Aorta (tissue), 5 donors: ENCODE measurements at places on chromosomes 11 and 22. TPM values are rescaled to one million over a fixed set of nuclear protein-coding genes. Genes with fewer than 3 reads are reported as not detected.

The OR52E8 gene
- not detected for polyA plus RNA-seq

The PHLDA2 gene
- polyA plus RNA-seq = 7.4 TPM

The SLC35F2 gene
- 2.0 TPM for polyA plus RNA-seq

DNA sequence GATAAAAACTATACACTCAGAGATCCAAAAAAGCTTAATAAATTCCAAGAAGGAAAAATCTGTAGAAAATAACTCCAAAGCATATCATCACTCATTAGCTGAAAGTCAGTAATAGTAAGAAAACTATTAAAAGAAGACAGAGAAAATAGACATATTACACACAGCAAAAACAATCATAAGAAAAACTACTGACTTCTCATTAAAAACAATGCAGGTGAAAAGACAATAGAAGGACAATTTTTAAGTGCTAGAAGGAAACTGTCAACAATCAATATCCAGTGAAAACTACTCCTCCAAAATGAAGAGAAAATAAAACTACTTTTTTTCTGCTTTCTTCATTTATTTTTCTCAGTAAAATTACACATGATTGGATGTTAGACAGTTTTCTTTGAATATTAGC is 56.5 kb downstream of the BLID start:
- DNase-seq = no peak

DNA sequence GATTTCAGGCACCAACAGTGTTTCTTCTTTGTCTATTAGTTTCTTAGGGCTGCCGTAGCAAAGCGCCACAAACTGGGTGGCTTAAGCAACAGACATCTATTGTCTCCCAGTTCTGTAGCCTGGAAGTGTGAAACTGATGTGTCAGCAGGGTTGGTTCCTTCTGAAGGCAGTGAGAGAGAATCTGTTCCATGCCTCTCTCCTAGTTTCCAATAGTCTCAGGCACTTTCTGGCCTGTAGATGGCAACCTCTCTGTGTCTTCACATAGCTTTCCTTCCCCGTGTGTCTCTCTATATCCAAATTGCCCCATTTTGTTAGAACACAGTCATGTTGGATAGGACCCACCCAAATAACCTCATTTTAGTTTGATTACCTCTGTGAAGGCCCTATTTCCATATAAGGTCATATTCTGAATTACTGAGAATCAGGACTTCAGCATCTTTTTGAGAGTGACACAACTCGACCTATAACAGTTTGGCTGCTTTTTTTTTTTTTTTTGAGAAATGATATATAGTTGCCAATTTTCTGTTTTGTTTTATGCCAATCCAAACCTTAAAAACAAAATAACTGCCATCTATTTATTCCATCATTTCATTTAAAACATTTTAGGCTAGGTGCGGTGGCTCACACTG is 108.2 kb downstream of the SLC36A4 start:
- no peak for DNase-seq

DNA sequence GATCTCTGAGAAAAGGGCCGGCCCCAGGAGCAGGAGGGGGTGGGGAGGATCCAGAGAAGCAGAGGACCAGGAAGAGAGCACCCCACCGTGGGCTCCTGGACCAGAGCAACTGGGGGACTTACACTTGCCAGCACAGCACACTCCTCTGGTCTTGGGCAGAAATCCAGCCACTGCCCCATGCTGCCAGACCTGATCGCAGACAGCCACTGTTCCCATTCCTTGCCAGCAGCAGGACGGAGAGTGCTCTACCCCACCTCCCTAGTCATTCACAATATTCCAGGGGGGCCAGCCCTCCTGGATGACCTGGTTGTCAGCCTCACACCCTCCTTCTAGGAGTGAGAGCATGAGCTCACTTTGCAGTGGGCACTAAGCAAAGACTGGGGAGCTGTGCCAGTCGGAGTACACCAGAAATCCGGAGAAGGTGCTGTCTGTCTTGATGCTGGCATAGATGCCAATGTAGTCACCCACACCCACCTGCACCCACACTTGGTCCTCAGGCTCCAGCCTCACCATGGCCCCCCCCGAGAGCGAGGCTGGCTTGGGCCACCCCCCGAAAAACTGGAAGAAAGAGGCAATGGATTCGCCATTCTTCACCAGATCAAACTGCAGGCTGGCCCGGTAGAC is 1.6 kb downstream of the C1QTNF5 start:
- peak; percentile 51 for DNase-seq

DNA sequence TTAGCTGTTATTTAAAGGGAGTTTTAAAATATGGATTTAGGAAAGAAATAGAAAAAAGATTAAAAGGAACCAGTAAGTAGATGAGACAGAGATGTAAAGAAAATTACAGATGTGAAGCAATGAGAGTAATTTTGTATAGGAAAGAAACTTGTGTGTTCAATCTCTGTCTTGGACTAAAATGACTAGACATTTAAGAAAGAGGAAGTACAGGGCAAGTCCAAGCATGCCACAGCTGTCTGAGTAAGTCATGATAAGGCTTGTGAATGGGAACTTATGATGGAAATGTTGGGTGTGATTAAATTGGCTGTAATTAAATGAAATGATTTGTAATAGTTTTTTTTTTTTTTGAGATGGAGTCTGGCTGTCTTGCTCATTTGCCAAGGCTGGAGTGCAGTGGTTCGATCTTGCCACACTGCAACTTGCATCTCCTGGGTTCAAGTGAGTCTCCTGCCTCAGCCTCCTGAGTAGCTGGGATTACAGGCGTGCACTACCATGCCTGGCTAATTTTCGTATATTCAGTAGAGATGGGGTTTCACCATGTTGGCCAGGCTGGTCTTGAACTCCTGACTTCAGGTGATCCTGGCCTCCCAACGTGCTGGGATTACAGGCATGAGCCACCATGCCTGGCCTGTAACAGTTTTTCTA is 5.9 kb upstream of the ACY3 start:
- DNase-seq = no peak

GRCh38 chr11:69388661-69389060 is 92.8 kb upstream of the LINC01488 start:
- no peak for DNase-seq

DNA sequence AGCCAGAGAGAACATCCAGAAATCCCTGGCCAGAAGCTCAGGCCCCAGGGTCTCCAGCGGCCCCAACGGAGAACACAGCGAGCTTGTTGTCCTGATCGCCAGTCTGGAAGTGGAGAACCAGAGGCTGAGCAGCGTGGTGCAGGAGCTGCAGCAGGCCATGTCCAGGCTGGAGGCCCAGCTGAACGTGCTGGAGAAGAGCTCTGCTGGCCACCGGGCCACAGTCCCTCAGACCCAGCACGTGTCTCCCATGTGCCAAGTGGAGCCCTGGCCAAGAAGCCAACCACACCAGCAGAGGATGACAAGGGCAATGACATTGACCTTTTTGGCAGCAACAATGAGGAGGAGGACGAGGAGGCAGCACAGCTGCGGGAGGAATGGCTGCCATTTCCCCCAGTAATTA is 20.6 kb upstream of the SCGB1D1 start:
- DNase-seq = no peak

- DNase-seq = no peak
These were observed 225.6 kb upstream of the E2F8 start for GRCh38 chr11:19466314-19466713.

DNA sequence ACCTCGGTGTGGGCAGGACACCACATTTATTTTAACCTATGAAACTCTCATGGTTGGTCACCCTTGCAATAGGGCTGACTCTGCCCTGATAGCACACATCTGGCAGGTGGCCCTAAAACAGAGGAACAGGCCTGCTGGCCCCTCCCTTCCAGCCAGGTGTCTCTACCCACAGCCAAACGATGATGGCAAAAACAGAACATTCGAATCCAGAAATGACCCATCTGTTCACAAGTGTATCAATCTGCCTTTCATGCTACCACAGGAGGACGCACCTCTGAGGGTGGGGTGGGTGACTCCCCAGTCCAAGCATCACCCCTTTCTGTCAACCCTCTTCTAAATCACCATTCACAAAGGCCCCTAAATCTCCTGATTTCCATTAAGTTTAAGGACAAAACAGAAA is 118.1 kb downstream of the ETS1 start:
- no peak for DNase-seq
